ENCODE measurements at places on chromosomes 12 and 14. TPM values are rescaled to one million over a fixed set of nuclear protein-coding genes. Genes with fewer than 3 reads are reported as not detected.

- H3K27me3 ChIP-seq = peaks cover 3% of the 10 kb centered on the region
- DNase-seq = no peak
- H3K36me3 ChIP-seq = no peaks in the 10 kb centered on the region
These were observed 845 bp upstream of the COCH start for GRCh38 chr14:30873308-30874119.

DNA sequence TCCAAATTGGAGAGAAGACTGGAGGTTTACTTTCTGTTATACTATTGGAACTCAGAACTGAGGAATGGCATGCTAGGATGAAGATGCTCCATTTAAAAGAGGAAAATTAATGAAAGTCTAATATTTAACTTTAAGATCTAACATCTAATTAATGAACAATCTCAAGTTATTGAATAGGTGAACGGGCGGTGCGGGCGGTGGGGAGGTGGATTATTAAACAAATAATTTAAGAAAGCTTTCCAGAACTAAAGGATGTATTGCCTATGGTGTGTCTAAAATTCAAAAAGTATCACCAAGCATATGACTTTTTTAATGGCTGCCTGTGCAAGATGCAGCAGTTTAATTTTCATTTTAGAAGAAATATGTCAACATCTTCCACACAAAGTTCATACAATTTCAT lies 1747.1 kb upstream of the SEL1L start:
- no peak for DNase-seq
- H3K4me1 ChIP-seq = no peaks in the 10 kb centered on the region
- H3K27me3 ChIP-seq = no peaks in the 10 kb centered on the region
- H3K36me3 ChIP-seq = no peaks in the 10 kb centered on the region

DNA sequence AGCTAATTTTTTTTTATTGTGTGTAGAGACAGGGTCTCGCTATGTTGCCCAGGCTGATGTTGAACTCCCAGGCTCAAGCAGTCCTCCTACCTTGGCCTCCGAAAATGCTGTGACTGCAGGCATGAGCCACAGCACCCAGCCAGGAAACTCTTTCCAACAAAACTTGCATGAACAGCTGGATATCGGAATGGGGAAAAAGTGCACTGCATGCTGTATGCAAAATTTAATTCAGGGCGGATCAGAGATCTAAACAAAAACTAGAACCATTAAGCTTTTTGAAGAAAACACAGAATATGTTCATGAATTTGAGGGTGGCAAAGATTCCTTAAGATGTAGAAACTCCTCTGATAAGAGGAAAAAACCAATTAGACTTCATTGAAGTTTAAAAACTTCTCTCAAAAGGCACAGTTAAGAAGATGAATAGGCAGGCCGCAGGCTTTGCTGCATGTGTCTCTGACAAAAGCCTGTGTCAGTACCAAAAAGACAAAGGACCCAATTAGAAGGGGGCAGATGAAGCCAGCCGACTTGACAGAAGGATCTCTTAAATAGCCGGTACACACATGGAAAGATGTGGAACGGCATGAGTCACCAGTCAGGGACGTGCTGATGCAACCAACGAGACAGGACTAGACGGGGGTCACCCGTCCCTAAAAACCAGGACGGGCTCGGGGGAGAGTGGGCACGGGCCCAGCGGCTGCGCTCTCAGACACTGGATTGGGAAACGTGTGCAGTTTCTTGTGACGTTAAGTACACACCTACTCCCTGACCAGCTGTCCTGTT lies 34.8 kb upstream of the MMP17 start:
- peaks cover 10% of the 10 kb centered on the region for H3K36me3 ChIP-seq
- H3K27me3 ChIP-seq = no peaks in the 10 kb centered on the region
- no peak overlapping the region for H3K27ac ChIP-seq
- no peak overlapping the region for H3K4me3 ChIP-seq
- H3K4me1 ChIP-seq = no peaks in the 10 kb centered on the region
- no peak for DNase-seq

GRCh38 chr12:19572920-19573558 lies 133.7 kb downstream of the AEBP2 start:
- no peaks in the 10 kb centered on the region for H3K36me3 ChIP-seq
- no peak overlapping the region for H3K27ac ChIP-seq
- H3K27me3 ChIP-seq = no peaks in the 10 kb centered on the region
- H3K4me1 ChIP-seq = no peaks in the 10 kb centered on the region
- DNase-seq = no peak
- no peak overlapping the region for H3K4me3 ChIP-seq

DNA sequence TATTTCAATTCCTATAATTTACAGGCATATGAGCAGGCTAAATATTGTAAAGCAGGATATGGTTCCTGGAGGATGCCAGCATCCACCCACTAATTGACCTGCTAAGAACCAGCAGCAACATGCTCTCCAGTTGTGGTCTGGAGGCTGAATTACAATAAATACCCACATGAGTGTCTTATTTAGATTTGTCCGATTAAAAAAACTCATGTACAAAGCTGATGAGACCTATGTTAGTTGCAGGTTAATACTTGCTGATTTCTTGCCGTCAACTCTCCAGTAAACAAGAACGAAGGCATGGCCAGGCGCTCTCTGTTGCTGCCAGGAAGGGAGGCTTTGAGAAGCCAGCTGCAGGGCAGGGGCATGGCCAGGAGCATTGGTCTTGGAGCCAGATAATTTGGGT lies 169.3 kb upstream of the PRICKLE1 start:
- no peaks in the 10 kb centered on the region for H3K4me1 ChIP-seq
- no peaks in the 10 kb centered on the region for H3K36me3 ChIP-seq
- DNase-seq = no peak
- no peaks in the 10 kb centered on the region for H3K27me3 ChIP-seq
- no peak overlapping the region for H3K4me3 ChIP-seq

GRCh38 chr12:125518074-125518473 lies 452.8 kb downstream of the AACS start:
- no peak overlapping the region for H3K4me3 ChIP-seq
- H3K4me1 ChIP-seq = no peaks in the 10 kb centered on the region
- H3K27ac ChIP-seq = no peak overlapping the region
- H3K36me3 ChIP-seq = no peaks in the 10 kb centered on the region

GRCh38 chr12:49369411-49370145 lies 2.3 kb downstream of the SPATS2 start:
- H3K27ac ChIP-seq = no peak overlapping the region
- H3K4me3 ChIP-seq = no peak overlapping the region
- no peaks in the 10 kb centered on the region for H3K4me1 ChIP-seq
- no peaks in the 10 kb centered on the region for H3K36me3 ChIP-seq
- no peak for DNase-seq

GRCh38 chr14:89027097-89027740 lies 202.8 kb downstream of the TTC8 start:
- peak; percentile 22 for DNase-seq
- peak overlapping the region; percentile 37 for H3K4me3 ChIP-seq
- no peak overlapping the region for H3K27ac ChIP-seq

DNA sequence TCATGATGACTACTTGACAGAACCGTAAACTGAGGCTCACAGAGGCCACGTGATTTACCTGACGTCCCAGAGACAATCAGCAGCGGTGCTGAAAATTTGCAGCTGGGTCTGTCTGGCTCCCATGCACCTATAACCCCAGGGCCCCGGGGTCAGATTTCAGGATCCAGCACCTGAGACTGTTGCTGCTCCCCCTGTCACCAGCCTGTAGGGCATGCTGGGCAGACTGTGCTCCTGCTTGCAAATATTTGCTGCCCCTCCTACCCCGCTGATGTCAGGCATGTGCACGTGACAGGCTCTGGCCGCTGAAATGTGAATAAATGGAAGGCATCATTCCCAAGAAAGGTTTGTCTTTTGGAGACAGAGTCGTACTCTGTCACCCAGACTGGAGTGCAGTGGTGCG lies 6.0 kb downstream of the MMAB start:
- H3K27me3 ChIP-seq = no peaks in the 10 kb centered on the region
- H3K4me1 ChIP-seq = peaks cover 4% of the 10 kb centered on the region
- no peak overlapping the region for H3K4me3 ChIP-seq
- DNase-seq = peak; percentile 17
- peaks cover 12% of the 10 kb centered on the region for H3K36me3 ChIP-seq
- H3K27ac ChIP-seq = no peak overlapping the region

- H3K4me3 ChIP-seq = no peak overlapping the region
- H3K36me3 ChIP-seq = no peaks in the 10 kb centered on the region
- no peak for DNase-seq
- no peaks in the 10 kb centered on the region for H3K27me3 ChIP-seq
- H3K27ac ChIP-seq = no peak overlapping the region
These were observed 103.6 kb downstream of the SSPN start for GRCh38 chr12:26298785-26299621.

- H3K27ac ChIP-seq = no peak overlapping the region
- no peak for DNase-seq
- H3K36me3 ChIP-seq = no peaks in the 10 kb centered on the region
These were observed 8.2 kb upstream of the PARP11 start for GRCh38 chr12:3881281-3881950.

- H3K4me3 ChIP-seq = no peak overlapping the region
- DNase-seq = no peak
- peak overlapping the region; percentile 94 for H3K27ac ChIP-seq
- no peaks in the 10 kb centered on the region for H3K27me3 ChIP-seq
- no peaks in the 10 kb centered on the region for H3K36me3 ChIP-seq
These were observed 13.3 kb downstream of the KCTD10 start for GRCh38 chr12:109463756-109464155.

- H3K27me3 ChIP-seq = no peaks in the 10 kb centered on the region
- no peak for DNase-seq
- H3K4me1 ChIP-seq = peaks cover 2% of the 10 kb centered on the region
- H3K36me3 ChIP-seq = no peaks in the 10 kb centered on the region
- peak overlapping the region; percentile 98 for H3K27ac ChIP-seq
These were observed 1.1 kb upstream of the TUBA1A start for GRCh38 chr12:49189731-49190716.

GRCh38 chr12:62520361-62520760 lies 53.7 kb downstream of the MON2 start:
- no peak overlapping the region for H3K4me3 ChIP-seq
- H3K27me3 ChIP-seq = no peaks in the 10 kb centered on the region
- H3K36me3 ChIP-seq = no peaks in the 10 kb centered on the region
- H3K4me1 ChIP-seq = no peaks in the 10 kb centered on the region
- H3K27ac ChIP-seq = no peak overlapping the region

The GLIPR1L1 gene
- total RNA-seq = 1.0 TPM

The BCAT1 gene
- total RNA-seq = 43.1 TPM

The SAMD4A gene
- total RNA-seq = 18.1 TPM

The CD27 gene
- total RNA-seq = 2.5 TPM

The PLEK2 gene
- 8.1 TPM for total RNA-seq
